DMS79 (cell line): ENCODE measurements at places on chromosomes 12 and 14.

- DNase-seq = no peak
Measured at GRCh38 chr12:57367121-57367520, 63.7 kb downstream of the R3HDM2 start.

GRCh38 chr14:92416544-92416943 is 93.6 kb downstream of the SLC24A4 start:
- no peak for DNase-seq

DNA sequence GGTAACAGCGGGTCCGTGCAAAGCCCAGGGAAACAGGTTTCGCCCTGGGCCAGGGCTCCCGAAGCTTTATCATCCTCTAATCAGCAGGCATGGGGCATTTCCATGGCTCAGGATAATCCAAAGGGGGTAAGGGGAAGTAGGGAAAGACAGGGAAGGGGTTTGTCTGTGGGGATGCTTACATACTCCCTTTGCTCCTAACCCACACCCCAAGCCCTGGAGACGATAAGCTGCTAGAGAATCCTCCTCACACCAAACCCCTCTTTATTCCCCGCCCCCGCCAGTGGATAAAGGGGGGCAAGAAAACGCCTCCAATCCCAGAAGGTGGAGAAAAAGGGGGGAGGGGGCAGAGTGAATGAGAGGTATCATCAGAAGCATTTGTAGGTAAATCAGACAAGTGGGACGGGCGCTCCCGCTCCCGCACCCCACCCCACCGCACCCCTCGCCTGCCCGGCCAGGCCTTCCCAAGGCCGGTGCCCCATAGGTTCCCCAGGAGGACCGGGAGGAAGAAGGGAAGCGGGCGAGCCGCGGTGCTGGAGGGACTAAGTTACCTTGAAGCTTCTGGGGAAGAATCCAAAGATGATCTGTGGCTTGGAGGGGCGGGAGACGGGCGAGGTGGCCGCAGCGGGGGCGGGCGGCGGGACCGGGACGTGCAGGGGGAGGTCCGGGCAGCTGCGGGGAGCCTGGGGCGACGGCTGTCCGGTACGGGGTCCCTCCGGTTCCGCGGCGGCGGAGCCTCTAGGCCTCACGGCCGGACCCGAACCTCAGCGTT is 762 bp downstream of the PPP2R5E start:
- peak; percentile 12 for DNase-seq

- no peak for DNase-seq
Measured at GRCh38 chr12:76506149-76506548, 53.4 kb downstream of the OSBPL8 start.

DNA sequence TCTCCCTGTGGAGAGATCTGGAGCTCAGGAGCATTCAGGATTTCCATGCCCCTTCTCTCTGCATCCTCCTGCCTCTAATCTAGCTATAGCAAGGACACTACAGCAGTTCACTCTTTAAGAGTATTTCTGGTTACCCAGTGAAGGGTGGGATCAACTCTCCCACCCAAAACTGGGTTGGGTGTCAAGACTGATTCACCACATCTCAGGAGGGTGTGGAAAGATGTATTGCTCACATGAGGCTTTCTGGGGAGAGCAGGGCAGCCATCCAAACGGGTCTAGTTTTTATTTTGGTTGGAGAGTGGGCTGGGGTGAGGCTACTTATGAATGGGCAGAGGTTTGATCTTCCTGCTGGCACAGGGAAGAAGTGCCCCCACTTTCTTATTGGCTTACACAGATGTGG is 18.6 kb downstream of the C12orf75 start:
- no peak for DNase-seq

- peak; percentile 51 for DNase-seq
Measured at GRCh38 chr12:50117057-50117622, 5.1 kb downstream of the COX14 start.

GRCh38 chr12:53976172-53976822 is 1.5 kb upstream of the HOTAIR start:
- no peak for DNase-seq

DNA sequence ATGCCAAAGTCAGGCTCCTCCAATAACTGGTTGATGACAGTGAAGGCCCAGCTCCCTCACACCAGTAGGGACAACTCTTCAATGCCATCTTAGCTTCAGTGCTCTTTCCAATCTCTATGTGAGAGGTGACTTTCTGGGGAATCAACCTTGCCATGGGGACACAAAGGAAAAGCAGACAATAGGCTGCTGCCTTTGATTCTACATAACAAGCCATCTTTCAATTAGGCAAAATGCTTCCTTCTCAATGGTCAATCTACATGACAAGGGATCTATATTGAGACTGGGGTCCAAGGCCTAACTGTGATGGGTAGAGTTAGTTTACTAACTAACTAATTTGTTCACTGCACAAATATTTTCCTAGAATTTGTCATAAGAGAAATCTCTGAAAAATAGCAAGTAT is 1417.5 kb upstream of the SEL1L start:
- DNase-seq = no peak

- DNase-seq = no peak
Measured at GRCh38 chr12:92562063-92562734, 140.6 kb upstream of the PLEKHG7 start.

- DNase-seq = no peak
Measured at GRCh38 chr12:5272018-5272785, 159.7 kb upstream of the NTF3 start.

DNA sequence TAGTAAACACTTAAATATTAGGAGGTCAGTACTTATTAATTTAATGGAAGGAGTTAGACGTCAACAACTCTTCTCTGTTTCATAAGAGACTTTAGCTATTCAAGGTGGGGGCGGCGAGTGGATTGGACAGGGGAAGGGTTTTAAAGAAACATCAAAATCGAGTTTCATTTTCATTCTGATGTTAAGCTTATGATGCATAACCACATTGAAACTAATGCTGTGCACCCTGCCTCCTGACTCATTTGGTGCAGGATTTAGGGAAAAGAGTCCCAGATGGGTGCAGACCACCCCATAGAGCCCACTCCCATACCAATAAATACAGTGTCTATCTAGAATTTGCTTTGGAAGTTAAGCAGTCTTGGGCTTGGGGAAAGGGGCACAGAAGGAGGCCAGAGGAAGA is 7.4 kb downstream of the ZBTB39 start:
- DNase-seq = no peak

DNA sequence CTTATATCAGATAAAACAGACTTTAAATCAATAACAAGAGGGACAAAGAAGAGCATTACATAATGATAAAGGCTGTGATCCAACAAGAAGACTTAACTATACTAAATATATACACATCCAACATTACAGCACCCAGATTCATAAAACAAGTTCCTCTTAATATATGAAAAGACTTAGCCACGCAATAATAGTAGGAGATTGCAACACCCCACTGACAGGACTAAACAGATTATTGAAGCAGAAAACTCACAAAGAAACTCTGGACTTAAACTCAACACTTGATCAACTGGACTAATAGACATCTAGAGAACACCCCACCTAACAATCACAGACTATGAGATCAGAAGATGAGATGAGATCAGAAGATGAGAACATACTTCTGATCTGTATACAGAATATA is 5.7 kb upstream of the CLEC14A start:
- DNase-seq = no peak

DNA sequence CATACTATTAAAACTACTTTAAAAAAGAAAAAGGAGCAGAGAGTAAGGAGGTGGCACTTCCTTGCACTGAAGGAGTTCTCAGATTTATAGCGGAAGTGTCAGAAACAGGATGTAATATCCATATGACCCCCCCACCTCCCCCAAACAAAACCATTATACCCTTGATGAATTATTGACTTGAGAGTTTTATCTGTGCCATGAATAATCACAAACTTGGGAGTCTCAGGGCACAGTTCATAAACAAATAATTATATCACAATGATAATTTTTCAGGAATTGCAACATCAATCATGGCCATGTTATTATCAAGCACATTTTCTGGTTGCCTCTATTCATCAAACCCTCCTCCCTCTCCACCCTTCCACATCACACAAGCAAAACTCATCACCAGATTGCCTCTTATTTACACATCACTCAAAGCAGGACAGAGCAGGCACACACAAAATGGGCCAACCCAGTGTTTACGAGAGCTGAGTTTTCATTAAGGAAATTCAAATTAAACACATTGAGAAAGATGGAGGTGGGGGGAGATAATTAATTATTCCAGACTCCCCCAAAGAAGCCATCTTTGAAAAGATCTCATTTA is 141.4 kb downstream of the EGLN3 start:
- DNase-seq = no peak

DNA sequence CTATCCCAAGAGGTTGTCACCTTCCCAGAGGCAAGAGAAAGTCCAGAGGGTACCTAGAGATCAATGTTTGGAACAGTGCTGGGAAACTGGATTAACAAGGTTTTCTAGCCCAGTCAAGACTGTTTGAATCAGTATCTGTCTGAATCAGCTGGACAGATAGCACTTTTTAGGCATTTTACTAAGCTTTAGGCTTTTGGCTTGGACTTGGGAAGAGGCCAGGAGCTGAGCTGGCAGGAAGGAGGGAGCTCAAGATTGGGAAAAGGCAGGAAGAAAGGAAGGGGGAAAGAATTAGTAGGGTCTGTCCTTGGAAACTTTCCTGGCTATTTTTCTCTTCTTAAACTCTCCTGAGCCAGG is 8.3 kb downstream of the IKZF4 start:
- no peak for DNase-seq

- DNase-seq = no peak
Measured at GRCh38 chr14:20732979-20733635, 12.6 kb upstream of the EDDM3A start.

DNA sequence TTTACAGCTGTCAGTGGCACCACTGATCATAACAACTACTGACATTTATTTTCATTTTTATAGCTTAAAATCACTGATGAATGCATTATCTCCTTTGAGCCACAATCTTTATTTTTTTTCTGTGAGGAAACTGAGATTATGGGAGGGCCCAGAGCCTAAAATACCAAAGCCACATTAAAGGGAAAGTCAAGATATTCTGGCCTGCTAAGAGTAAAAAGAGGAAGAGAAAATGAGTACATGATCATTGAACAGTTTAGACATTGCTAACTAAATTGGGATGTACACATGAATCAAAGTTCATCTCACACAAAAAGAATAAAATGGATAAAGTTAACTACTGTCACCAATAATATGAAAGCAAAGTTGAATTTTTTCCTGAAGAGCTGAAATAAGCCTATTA is 170.5 kb upstream of the GARIN2 start:
- DNase-seq = no peak

GRCh38 chr12:54390668-54391551 is 6.4 kb upstream of the ZNF385A start:
- no peak for DNase-seq

- peak; percentile 13 for DNase-seq
Measured at GRCh38 chr12:31317471-31318395, 8.2 kb downstream of the SINHCAF start.

DNA sequence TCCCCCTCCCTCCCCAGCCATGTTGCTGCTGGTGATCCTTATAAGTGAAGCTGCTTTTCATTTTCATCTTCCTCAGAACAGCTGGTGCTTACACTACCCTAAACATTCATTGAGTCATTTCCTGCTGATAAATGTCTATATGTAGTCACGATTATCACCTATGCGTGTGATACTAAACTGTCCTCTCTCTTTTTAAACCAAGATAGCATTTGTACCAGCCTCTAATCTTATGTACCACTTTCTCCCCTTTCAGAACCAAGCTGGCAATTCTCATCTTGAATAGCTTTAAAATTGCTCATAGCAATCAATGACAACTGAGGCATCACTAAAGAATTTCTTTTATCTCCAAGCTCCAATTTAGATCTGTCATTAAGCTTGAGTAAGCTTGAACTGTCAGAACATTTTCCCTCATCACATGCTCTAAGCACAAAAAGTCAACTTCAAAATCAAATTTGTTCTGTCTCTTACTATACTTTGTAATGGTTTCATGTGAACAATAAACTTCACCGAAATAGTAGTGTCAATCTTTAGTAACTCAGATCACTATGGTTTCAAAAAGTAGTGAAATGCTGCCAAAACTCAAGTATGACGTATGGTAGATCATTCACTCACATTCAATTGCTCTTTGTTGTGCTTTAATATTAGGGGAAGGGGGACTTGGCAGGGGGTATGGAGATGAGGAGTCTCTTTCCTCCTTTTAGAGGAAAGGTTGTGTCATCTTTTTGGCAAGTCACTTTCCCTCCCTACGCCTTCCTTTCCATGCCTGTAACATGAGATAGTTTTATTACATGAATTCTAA is 178.1 kb upstream of the NOVA1 start:
- no peak for DNase-seq

DNA sequence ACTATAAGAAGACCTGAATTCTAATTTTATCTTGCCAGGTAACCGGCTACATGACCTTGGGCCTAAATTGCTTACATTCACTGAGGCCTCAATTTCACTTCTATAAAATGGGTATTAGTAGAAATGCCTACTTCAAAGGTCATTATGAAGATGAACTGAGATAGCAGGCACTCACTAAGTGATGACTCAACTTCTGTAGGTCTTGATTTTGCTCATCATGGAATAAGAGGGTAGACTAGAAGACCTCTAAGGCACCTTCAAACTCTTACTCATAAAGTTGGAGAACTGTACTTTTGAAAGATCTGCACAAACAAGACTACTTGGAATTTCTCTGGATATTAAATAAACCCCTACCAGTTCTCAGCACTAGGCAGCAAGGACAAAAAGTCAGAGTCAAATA is 39.3 kb upstream of the FRMD6 start:
- no peak for DNase-seq

DNA sequence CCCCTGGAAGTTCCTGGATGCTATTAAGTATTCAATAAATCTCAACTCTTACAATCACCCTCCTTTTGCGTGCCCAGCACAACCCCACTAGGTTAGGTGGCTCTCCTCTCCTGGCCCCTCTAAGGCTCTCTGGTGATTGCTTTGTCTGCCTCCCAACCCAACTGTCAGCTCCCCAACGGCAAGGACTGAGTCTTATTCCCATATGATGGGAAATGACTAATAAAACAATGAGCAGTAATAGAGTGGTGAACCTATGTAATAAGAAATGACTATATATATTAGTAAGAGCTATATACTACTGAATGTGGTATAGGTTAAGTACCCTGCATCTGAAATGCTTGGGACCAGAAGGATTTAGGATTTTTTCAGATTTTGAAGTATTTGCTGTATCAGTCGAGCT is 8.1 kb downstream of the APPL2 start:
- DNase-seq = no peak

DNA sequence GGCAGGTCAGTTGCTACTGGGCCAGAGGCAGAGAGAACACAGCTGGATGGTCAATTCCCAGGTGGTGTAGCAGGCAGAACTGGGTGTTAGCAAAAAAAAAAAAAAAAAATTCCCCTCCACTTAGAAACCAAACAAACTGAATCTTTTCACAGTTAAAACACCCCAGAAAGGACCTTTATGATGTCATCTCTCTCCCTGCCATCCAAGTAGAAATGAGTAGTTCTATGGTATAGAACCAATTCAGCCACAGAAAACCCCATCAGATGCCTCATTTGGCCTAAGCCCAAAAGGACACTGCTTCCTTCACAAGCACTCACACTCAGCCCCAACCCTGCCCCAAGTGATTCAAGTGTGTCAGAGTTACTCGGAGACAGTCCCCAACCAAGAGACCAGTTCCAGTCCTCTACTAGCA is 230.8 kb downstream of the DPF3 start:
- DNase-seq = no peak

DNA sequence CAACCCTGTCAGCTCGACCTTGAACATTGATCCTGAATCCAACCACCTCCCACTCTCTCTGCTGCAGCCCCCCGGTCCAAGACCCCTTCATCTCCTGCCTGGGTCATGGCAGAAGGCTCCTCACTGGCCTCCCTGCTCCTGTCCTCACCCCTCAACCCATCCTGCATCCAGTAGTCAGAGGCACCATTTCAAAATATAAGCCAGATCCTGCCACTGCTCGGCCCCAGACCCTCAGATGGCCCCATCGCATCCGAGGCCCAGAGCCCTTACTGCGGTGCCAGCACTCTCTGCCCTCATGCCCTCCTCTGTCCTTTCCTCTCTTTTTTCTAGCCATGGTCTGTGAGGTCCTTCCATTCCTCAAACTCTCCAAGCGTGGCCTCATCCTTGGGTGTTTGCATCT is 34.3 kb upstream of the LHX5 start:
- no peak for DNase-seq
